ENCODE measurements at places on chromosomes 2 and 18.

DNA sequence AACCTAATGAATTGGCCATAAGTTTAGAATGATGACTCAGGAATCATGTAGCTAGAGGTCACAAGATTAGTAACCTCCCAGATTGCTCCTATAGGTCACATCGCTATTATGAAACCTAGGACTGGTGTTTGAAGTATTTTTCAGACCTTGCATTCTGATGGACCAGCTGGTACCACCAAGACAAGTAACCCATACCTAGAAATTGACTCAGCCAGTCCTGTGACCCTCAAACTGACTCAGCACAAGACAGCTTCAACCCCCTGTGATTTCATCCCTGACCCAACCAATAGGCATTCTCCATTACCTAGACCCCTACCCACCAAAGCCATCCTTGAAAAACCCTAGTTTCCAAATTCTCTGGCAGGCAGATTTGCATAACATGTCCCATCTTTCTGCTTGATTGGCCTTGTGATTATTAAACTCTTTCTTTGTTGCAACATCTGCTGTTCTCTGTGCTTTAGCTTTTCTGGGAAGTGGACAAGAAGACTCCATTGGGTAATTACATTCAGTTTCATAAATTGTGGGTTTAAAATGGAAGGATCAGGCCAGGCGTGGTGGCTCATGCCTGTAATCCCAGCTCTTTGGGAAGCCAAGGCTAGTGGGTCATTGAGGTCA, 254.9 kb downstream of the IRS1 start:
- no peak for DNase-seq

GRCh38 chr2:136116151-136116812, 1.7 kb downstream of the CXCR4 start:
- DNase-seq = peak; percentile 50

- DNase-seq = no peak
These were observed 798.5 kb downstream of the TRIB2 start for GRCh38 chr2:13515254-13515653.

DNA sequence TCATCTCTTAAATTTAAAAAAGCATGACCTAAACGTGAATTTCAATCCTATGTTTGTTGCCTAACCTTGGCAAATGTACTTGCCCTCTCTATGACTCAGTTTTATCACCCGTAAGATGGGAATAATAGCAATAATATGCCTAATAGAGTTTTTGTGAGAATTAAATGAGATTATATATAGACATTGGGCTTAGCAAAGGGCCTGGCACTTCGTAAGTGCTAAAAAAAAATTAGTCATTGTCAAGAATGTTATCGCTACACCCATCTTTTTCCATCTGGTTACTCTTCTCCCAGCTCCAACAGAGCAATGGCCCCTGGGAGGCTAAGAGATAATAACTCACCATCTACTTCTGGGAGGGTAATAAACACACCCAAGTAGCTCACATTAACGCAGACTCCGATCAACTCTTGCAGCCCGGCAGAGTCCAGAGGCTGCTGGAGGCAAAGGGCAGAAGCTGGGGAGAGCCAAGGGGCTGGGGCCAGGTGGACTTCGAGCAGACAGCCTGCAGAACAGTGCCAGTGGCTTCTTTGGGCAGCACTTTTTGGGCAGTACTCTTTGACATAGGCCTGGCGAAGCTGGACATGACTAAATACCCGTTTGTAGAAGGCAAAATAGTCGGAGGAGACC, 63.9 kb upstream of the STPG4 start:
- DNase-seq = no peak

DNA sequence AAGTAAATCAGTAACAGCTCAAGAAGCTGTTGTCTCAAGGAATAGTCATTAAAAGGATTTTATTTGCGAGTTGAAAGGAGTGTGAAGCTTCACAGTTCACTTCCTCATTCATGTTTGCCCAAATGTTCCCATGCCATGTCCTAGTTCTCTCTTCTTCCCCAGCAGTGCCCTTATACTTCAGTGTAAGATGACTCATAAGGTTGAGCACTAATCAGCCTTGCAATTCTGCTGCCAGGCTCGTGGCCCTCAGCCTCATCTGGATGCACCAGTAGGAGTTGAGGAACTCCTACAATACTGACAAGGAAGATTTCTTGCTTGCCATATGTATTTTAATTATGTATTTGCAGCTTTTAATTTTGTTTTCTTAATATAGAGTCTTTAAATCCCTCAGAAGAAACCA, 1980.4 kb downstream of the SUCLG1 start:
- DNase-seq = no peak

DNA sequence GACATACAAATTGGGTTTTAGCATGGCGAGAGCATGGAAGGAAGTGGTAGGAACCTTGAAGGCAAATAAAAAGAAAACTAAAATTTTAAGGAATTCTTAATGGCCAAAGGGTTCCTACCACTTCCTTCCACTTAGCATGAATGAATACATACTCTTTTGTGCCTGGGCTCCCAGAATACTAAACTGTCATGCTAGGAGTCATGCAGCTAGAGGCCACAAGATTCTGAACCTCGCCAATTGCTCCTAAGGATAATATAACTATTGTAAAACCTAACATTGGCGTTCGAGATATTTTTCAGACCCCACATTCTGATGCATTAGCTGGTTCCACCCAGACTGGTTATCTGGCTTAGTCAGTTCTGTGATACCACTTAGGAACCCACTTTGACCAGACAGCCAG, 38.6 kb upstream of the ARHGAP25 start:
- DNase-seq = no peak

DNA sequence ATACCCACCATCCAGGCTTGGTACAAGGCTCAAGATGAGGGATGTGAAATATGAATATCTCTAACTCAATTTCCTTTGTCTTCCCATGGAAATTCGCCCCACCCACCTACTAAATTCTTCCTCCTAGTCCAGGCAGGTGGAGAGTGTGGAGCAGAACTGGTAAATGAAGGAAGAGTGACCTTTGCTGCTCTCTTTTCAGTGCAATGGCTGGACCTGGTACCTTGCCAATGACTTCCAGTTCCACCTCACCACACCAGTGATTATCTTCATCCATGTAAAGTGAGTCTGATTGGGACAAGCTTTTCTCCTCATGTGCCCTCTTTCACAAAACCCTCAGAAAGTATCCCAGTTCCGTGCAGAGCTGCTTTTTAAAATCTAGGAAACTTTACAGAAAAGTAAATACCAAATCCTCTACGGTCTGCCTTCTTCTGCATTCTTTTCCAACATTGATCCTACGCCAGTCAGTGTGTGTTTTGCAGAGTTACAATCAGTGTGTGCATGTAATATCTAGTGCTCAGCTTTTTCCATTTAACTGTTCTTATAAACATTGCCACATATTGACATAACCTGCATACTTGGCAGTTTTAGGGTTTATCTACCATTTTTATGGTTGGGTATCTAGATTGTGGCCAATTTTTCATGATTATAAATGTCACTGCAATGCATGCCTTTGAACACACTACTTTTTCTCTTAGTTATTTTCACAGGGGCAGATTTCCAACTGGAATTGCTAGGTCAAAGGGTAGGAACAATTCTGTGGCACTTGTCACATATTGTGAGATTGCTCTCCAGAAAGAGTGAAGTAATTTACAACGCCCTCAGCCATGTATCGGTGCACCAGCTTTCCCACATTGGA, 86.5 kb upstream of the SEC11C start:
- no peak for DNase-seq

DNA sequence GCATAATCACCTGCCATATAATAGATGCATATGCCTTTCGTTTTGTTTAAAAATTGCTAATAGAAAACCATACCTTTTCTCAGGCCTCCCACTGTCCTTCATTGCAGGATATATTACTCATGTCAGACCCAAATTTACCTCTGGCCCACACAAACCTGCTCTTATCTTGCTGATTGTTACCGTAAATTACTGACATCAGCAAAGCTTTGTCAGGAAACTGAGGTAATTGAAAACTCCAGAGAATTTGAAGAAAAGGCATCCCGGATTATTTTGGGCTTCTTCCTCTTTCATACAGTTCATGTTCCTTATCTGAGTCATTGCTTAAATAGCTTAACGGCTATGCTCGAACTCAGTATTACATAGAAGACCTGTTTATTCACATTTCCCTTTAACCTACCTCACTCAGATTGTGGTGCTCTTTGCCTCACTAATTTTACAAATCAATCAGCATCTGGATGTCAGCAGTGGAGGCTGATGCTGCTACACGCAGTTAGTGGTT, 145.7 kb downstream of the ZEB2 start:
- DNase-seq = no peak

DNA sequence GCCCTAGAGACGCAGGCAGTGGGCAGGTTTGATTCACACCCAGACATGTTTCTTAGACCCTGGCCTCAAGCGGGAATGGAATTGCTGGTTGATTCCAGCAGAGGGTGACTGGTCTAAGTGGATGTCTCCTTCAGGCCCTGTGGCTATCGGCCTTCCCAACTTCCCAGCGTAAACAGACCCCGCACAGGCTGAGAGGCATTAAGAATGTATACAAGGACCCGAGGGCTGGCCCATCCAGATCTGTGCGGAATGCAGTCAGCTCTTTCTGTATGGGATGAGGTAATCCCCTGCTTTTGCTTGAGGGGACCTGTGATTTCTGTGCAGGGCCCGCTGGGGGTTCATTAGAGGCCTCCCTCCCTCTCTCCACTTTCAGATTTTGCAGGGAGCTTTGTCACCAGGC, 6.5 kb downstream of the ACKR3 start:
- no peak for DNase-seq

DNA sequence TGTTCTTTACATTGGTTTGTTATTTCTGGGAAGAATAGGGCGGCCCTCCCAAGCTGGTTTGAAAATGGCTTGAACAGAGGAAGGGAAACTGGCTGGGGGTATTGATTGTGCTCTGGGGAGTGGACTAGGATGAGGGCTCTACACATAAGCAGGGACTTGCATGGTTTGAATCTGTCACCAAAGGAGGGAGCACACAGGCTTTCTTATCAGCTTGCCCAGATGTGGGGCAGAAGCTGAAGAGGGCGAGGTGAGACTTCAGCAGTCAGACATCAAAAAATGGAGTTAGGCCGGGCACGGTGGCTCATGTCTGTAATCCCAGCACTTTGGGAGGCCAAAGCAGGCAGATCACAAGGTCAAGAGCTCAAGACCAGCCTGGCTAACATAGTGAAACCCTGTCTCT, 7.2 kb upstream of the RAB12 start:
- no peak for DNase-seq

DNA sequence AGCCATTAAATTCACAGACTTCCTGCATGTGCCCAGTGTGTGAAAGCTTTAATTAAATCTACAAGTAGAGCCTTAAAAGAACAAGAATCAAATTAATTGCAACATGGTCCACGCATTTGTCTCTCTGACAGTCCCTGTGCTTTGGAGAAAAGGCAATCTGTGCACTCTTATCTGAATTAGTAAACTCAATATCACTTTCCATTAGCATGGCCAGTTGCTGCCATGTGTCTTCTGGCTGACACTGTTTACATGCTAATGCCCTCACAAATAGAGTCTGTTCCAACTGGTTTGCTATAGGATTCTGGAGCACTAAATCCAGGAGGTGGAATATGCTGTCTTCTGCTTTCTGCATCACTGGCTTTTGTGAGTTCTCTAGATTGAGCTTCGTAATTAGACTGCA, 434.5 kb upstream of the RAB12 start:
- no peak for DNase-seq

- DNase-seq = no peak
These were observed 11.1 kb upstream of the RAB17 start for GRCh38 chr2:237601453-237602116.

DNA sequence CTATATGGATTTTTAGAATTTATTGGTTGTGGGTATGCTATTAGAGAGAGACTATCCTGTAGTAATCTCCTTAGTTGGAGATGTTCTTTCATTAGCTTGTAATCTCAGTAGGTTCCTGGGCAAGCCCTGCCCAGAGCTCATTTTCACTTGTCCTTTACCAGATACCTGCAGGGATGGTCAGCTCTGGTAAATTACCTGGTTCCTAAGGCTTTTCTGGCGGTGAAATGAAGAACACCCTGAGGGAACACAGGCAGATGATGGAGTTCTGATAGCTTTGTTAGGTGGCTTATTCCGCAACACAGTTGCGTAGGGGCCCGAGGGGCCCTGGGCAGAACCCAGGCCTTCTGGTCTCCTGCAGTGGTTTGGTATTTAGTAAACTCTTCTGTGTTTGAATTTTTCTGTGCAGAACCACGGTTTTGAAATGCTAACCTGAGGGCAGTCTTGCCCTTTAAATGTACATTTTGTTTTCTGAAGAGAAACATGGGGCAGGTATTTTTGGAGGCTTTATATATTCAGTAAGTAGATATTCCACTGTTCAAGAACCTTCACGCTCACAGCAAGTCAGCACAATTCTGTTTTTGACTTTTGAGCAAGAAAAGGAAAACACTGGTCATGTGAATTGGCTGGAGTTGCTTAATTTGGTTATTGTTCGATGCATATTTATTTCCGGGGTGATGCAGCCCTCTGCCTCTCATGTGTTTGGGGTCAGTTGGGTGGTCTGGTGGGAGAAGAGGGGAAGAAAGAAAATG, 22.4 kb downstream of the ZNF532 start:
- DNase-seq = no peak

DNA sequence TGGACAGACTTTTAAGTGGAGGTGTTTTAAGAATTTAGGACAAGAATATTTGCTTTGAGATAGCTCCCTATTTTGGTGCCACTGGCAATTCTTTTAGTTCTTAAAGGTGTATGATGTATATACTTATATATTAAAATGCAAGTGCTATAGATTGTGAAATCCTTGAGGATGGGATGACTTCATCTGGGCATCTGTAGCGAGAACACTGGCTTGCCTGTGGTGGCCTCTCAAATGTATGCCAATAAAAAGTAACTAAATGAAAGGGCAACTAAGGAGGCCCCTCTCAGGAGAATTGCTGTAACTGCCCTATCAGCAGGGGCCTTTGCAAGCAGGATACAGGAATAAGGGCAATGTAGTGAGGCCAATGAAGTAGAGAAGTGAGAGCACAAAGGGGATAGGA, 2.6 kb upstream of the THUMPD2 start:
- DNase-seq = no peak

Data from Karpas-422 (cell line).